ENCODE measurements at places on chromosomes 11 and 22.

- DNase-seq, result no peak
These were observed 9.6 kb downstream of the P2RY2 start for GRCh38 chr11:73227571-73228211.

DNA sequence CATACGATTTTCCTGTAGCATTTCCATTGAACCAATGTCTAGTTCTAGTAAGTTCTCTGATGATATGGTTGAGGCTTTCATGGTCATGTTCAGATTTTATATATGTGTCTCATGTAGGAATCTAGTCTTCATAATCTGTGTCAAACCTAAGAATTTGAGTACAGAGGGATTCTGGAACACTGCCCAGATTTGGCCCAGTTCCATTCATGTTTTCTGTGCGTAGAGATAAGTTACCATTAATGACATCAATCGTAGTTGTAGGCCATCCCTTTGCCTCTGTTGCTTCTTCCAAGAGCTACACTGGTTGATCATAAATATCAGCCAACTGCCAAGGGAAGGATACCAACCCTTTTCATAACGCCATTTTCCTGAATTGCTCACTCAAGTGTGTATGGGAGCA, 23.3 kb downstream of the ST3GAL4 start:
- no peak for DNase-seq

- no peak for DNase-seq
These were observed 2.3 kb downstream of the SHANK3 start for GRCh38 chr22:50674606-50675552.

DNA sequence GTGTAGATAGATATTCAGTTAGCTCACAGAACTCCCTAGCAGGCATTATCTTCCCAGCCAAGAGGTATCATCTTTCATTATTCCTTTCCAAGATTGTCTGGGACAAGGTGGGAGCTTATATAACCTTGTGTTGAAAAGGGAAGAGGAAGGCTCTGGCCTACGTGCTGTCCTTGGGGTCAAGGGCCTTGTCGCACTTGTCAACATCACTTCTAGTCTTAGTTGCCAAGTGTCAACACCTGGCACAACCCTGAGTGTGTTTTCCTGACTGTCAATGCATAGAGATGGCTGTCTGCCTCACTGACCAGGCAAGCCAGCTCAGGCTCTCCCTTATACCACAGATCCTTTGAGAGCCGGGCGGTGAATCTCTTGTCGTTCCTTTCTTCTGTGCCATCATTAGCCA, 331.9 kb downstream of the CNTN5 start:
- no peak for DNase-seq

- no peak for DNase-seq
These were observed 334.3 kb downstream of the NTM start for GRCh38 chr11:131704682-131705081.

- no peak for DNase-seq
These were observed 10.5 kb downstream of the GTF2H1 start for GRCh38 chr11:18332891-18333290.

DNA sequence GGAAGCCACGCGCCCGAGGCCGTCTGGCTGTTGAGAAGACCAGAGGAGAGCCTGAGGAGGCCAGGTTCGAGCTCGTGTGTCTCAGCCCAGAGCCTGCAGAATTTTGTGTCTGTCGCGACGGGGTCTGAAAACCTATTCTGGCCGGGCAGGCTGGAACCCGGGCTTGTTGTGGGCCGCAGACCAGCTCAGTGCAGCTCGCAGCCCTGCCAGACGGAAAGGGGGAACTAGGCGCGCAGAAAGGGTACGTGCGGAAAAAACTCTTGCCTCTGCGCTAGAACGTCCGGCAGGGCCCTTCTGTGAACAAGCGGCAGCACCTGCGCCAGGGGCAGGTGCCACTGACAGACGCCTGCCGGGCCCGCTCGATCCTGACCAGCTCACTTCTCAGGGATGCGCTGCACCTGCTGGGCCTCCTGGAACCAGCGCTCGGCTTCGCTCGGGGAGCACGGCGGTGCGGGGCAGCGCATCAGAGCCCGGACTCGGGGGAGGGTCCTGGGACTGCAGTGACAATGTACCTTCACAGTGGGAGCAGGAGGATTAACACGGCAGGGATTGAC, 409.3 kb downstream of the BRD1 start:
- no peak for DNase-seq

GRCh38 chr11:34318111-34319037, 39.4 kb downstream of the ABTB2 start:
- DNase-seq, result no peak

DNA sequence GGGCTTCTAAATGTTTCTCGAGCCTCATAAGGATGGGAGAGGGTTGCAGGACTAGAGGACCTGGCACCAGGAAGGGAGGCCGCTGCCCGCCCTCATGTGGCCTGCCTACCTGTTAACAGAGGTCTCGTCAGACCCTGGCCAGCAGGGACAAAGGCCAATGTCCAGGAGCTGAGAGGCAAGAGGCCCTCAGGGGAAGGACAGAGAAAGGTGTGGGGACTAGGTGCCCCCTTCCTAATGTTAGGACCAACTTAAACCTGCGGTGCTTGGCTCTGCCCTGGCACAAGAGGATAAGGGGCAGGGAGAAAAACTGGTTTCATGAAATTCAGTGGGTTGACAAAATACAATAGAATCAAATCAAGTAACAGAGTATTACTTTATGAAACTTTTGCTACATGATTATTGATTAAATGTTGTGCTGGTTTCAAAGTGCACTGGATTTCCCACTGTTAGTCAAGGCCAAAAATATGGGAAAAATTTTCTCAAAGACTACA, 20.0 kb upstream of the SYT12 start:
- DNase-seq, result no peak

DNA sequence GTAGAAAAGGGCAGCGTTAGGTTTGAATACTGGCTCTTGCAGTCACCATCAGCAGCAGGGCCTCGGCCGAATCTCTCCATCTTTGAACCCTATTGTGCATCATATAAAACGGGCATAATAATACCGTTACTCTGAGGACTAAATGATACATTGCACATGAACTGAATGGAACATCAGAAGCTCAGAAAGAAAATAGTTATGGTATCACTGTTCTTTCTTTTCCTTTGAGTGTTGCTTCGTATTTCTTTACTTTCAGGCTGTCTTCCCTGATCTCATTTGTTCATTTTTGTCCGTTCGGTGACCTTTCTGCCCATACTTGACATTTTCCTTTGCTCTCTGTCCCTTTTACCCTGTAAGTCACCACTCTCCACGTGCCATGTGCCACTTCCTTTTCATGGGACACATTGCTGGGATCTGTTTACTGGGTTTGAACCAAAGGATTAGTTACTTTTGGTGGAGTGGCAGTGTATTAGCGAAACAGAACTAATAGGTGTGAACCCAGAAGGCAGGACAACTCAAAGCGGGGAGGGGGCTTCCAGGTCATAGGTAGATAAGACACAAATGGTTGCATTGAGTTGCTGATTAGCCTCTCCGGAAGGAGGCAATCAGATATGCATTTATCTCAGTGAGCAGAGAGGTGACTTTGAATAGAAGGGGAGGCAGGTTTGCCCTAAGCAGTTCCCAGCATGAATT, 717 bp upstream of the ZNF202 start:
- DNase-seq, result no peak

DNA sequence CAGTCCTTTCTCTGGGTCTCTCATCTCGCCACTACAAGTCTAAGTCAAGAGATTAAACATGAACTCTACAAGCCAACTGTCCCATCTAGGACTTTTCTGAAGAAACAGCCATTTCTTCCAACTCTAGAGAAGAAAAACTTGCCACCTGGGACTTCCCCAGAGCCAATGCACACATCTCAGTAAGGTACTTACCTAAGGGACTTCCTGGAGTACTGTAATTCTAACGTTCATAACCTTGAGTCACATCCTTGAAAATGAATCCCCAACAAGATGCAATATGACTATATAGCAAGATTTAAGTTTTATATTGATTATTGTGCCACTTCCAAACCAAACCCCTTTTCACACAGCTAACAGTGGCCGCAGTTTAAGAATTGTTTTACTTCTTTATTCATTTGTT, 11.9 kb upstream of the ISX start:
- DNase-seq, result no peak
